Stimulated activated CD4-positive, alpha-beta T cell treated with anti-CD3 and anti-CD28 coated beads, Interleukin-1b, Interleukin-23, amount 100 ng/mL, for 1 hour (primary cell): ENCODE measurements at places on chromosomes 7 and 10.

DNA sequence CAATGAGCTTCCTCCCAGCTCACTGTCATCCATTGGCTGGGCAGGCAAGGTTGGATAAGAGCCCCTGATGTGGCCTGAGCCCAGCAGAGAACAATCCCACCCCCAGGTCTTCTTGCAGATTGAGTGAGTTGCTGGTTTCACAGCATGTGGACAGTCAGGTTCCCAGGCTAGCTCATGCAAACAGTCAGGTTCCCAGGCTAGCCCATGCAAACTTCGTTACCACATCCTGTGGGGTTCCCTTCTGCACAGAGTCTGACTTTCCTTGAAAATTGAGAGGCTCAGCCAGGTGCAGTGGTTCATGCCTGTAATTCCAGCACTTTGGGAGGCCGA lies 67.1 kb downstream of the TMEM130 start:
- DNase-seq: no peak

DNA sequence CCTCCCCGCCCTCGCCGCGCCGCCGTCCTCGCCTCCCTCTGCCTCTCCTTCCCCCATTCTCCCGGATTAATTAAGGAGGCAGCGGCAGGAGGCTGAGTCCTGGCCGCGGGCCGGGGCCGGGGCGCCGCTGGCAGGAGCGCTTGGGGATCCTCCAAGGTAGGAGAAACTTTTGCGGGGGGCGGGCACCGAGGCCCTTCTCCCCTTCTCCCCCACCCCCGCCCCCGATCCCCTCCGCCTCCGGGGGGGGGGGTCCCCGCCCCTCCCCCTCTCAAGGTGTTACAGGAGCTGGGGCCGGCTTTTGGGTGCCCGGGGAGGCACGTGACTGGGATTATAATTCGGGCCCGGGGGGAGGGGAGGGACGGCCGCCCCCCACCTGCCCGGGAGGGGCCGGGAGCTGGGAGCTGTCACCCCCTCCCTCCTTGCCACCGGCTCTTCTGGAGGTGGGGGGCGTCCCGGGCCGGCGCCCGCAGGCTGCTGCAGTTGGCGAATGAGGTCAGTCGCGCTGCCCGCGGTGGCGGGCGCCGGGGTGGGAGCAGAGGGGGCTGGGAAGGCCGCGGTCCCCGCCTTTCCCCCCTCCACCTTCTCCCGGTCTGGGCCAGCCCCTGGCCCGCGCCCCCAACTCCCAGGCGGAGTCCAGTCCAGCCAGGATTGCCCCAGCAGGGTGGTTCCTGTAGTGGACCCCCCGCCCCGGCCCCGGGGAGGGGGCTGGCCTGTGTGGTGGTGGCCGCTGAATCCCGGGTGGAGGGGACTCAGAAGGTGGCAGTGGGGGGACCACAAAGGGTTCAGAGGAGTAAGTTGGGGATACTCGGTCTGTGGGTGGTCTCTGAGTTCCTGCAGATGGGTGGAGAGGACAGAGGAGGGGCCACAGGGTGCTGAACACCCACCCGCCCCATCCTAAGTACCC lies 567 bp downstream of the GTF2IRD1 start:
- DNase-seq: no peak

GRCh38 chr10:110612087-110612486 lies 32.0 kb upstream of the RBM20 start:
- DNase-seq: no peak

GRCh38 chr10:114674346-114674745 lies 16.3 kb upstream of the ABLIM1 start:
- no peak for DNase-seq

- DNase-seq: no peak
Observed at GRCh38 chr7:130903358-130903974, 169.5 kb upstream of the KLF14 start.

GRCh38 chr7:82241356-82241755 lies 202.2 kb downstream of the CACNA2D1 start:
- no peak for DNase-seq

- no peak for DNase-seq
Observed at GRCh38 chr7:85095366-85095765, 91.5 kb downstream of the SEMA3D start.

GRCh38 chr10:114353383-114353782 lies 50.9 kb downstream of the AFAP1L2 start:
- no peak for DNase-seq

- DNase-seq: no peak
Observed at GRCh38 chr7:4205828-4206227, 476.3 kb upstream of the FOXK1 start.

- DNase-seq: no peak
Observed at GRCh38 chr7:38932509-38933168, 23.6 kb upstream of the VPS41 start.

- no peak for DNase-seq
Observed at GRCh38 chr10:84499846-84500245, 171.5 kb downstream of the CCSER2 start.

- DNase-seq: no peak
Observed at GRCh38 chr7:155702616-155703015, 58.2 kb downstream of the RBM33 start.

- no peak for DNase-seq
Observed at GRCh38 chr7:146249272-146249671, 132.7 kb downstream of the CNTNAP2 start.

GRCh38 chr10:127354255-127354654 lies 157.9 kb upstream of the INSYN2A start:
- no peak for DNase-seq

- no peak for DNase-seq
Observed at GRCh38 chr7:114879554-114879953, 42.3 kb upstream of the MDFIC start.

GRCh38 chr7:49623943-49624342 lies 149.5 kb upstream of the VWC2 start:
- DNase-seq: no peak

GRCh38 chr7:157620616-157621015 lies 283.8 kb downstream of the DNAJB6 start:
- DNase-seq: no peak

DNA sequence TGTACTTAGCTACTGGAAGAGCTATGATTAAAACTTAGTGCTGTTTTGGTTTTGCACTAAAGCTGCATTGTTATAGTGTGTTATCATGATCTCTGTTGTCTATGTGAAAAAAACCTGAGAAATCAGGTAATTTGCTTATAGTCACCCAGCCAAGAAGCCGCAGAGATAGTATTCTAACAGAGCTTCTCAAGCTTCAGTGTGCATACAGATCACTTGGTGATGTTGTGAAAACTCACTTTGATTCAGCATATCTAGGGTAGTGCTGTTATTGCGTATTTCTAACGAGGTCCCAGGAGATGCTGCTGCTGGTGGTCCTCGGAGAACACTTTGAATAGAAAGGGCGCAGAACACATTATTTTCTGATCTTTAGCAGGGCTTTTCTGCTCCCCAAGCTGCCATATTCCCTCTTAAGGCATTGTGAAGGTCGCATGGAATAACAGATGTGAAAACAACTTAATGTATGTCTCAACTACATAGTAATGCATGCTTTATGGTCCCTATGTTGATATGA lies 68.4 kb upstream of the PDCD4 start:
- DNase-seq: no peak

DNA sequence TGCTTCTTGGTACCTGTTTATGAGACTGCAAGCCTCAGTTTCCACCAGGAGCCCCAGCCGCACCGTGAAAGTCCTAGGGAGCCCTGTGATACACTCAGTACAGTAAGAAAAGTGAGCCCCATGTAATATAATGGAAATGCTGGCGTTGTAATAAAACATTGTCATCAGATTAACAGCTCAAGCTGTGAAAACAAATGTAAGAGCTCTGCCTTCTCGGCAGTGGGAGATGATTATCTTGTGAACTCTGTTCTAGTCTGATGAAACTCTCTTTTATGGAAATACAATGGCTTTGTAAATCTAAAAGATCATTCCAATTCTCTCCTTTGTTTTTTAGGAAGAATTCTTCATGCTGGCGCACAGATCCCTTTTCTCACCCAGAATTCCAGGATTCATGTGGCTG lies 299.9 kb downstream of the ABCA13 start:
- DNase-seq: no peak

- no peak for DNase-seq
Observed at GRCh38 chr7:83001362-83002040, 161.2 kb downstream of the PCLO start.

DNA sequence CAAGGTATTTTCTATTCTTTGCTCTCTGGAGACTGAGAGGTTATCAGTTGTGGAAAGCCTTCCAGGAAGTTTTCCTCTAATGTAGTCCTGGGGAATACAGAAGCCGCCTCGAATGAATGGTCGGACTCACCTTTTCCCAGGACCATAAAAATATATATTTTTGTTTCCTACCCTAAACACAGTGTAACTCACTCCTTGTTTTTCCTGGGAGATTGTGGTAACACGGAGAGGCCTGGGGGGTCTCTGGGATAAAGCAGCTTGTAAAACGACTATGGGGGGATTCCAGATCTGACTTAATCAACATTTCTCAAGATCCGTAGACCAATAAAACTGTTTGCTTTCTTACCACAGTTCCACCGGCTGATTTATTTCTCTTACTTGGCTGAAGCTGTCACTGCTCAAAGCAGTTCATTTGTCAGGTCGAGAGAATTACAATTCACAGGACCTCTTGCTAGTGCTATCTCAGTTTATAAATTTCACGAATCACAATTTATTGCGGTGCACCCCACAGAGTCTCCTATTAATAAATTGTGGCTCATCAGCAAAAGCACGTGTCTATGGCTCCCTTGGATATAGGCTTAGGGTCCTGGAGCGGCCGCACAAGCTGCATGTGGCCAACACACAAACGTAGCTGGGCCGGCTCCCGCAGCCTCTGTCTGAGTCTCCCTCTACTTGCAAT lies 176.3 kb upstream of the BMPER start:
- no peak for DNase-seq

DNA sequence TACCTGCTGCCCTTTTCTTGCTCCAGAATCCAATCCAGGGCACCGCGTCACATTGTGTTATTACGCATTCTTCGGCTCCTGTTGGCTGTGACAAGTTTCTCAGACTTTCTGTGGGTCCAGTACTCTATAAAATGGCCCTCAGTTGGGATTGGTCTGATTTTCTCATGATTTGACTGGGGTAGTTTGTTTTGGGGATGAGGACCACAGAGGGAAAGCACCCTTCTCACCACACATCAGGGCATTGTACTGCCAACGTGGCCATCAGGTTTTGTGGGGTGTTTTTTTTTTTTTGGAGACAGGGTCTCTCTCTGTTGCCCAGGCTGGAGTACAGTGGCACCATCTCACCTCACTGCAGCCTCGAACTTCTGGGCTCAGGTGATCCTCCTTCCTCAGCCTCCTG lies 17.0 kb upstream of the ORAI2 start:
- DNase-seq: no peak

- no peak for DNase-seq
Observed at GRCh38 chr10:131274883-131275282, 36.6 kb downstream of the TCERG1L start.

- no peak for DNase-seq
Observed at GRCh38 chr10:123513870-123514269, 152.3 kb upstream of the GPR26 start.

- no peak for DNase-seq
Observed at GRCh38 chr7:33669251-33669670, 236.1 kb upstream of the BMPER start.

DNA sequence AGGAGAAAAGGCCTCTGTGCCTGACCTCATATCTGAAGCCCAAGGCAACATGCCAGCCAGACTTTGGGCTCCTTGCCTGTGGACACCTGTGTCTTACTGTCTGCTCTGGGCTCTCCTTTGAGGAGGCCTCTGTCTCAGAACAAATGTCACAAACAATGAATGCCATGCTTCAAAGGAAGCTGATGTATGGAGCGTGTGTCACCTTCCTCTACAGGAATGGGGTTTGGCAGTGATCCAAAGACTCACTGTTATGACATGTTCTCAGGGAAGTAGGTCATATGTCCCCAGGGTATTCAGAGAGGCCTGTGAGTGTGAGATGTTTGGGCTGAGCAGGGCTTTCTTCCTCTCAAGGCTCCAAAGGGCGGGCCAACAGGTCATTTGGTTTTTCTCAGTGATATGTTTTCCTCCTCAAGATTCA lies 38.4 kb downstream of the PTPRE start:
- no peak for DNase-seq

GRCh38 chr10:126732308-126732707 lies 61.8 kb upstream of the C10orf90 start:
- DNase-seq: no peak

GRCh38 chr7:77262316-77262715 lies 62.7 kb upstream of the FGL2 start:
- DNase-seq: no peak

GRCh38 chr7:42548816-42549611 lies 312.0 kb upstream of the GLI3 start:
- DNase-seq: no peak

GRCh38 chr7:149604521-149604920 lies 106.9 kb upstream of the ZNF746 start:
- no peak for DNase-seq

GRCh38 chr7:115924411-115924810 lies 106.2 kb downstream of the TFEC start:
- DNase-seq: no peak

DNA sequence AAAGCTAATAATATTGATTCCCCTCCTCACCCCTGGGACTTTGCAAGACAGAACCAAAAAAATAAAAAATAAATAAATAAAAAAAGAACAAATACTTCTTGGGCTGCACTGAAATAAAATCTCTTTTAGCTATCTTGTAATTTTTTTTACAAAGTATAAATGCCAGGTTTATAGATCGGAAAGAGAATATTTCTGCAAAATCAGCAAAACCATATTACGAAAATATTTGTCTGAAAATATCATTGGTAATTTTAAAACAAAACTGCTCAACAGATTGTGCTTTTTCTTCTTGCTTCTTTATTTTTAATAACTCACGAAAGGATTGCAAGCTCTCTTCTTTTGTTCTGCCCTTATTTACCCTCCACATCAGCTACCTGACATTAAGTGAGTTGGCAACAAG lies 213.3 kb downstream of the PLXDC2 start:
- no peak for DNase-seq

GRCh38 chr7:121398246-121398645 lies 2.1 kb upstream of the FAM3C start:
- no peak for DNase-seq

GRCh38 chr7:1234881-1235500 lies 2.3 kb downstream of the UNCX start:
- no peak for DNase-seq

DNA sequence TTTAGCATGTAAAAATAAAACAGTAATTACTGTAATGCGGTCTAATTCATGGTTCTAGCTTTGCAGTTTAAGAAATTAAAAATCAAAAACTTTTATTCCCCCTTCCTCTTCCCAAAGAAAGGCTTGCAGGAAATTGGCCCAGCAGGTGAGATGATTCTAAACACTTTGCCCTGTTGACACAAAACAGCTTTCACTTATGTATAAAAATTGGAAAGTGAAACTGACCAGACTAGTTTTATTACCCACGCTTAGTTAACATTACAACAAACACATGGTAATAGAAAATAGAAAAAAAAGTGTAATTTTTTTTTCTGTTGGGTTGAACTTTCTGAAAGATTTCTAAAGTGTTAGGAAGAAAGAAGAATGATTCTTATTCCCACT lies 1.2 kb upstream of the CCDC6 start:
- no peak for DNase-seq
